Activated CD4-positive, alpha-beta T cell treated with anti-CD3 and anti-CD28 coated beads for 48 hours (primary cell): ENCODE measurements at places on chromosomes 5 and 9.

DNA sequence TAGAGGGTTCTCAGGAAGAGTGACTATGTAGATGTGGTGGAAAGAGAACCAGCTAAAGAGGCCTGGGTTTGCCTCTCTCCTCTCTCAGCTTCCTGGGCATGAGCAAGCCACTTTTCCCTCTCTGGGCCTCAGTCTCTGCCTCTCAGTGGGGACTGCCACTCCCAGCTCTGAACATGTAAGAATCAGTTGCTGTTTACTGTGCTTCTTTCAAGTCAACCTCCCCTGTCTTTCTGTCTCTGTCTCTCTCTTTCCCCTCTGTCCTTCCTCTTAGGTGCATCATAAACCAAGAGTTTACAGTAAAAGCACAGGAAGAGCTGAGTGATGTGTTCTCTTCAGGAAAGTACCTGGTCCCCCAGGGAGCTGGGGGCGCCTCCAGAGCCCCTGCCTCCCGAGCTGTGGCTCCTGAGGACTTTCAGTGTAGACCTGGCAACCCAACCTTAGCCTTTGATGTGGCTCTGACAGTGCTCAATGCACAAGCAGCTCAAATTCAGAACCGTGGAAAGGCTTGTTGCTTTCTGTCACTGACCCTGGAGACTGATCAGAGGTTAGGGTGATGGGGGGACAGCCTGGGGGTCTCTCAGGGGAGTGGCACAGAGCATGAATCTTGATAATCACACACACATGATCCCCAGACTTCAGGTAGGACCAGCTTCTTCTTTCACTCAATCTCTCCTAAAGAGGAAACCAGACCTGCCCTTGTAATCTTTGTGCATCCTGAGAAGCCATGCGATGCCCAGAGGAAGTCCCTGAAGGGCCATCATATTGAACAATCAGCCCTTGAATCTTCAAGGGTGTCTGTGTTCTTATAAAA is 59.4 kb upstream of the TNFSF8 start:
- peak; percentile 83 for DNase-seq

- DNase-seq = no peak
These were observed 403.4 kb downstream of the MAN2A1 start for GRCh38 chr5:110092955-110093785.

- no peak for DNase-seq
These were observed 107.6 kb upstream of the PITX1 start for GRCh38 chr5:135141303-135142268.

DNA sequence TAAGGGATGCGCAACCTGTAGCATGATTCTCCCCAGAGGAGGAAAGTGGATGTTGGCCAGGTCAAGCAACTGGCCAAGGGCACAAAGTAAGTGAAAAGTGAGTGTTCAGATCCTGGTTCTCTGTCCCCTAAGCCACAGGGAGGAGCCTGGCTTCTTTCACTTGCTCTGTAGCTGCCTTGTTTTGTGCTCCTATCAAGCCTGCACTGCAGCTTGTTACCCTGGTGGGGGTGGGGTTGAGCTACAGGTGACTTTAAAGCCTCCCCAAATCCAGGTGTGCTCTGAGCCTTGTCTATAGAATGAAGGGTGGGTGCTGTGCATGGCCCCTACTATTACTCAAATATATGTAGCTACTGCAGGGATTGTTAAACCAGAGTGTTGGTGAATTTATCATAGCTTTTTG is 32.9 kb downstream of the RALGPS1 start:
- peak; percentile 14 for DNase-seq

DNA sequence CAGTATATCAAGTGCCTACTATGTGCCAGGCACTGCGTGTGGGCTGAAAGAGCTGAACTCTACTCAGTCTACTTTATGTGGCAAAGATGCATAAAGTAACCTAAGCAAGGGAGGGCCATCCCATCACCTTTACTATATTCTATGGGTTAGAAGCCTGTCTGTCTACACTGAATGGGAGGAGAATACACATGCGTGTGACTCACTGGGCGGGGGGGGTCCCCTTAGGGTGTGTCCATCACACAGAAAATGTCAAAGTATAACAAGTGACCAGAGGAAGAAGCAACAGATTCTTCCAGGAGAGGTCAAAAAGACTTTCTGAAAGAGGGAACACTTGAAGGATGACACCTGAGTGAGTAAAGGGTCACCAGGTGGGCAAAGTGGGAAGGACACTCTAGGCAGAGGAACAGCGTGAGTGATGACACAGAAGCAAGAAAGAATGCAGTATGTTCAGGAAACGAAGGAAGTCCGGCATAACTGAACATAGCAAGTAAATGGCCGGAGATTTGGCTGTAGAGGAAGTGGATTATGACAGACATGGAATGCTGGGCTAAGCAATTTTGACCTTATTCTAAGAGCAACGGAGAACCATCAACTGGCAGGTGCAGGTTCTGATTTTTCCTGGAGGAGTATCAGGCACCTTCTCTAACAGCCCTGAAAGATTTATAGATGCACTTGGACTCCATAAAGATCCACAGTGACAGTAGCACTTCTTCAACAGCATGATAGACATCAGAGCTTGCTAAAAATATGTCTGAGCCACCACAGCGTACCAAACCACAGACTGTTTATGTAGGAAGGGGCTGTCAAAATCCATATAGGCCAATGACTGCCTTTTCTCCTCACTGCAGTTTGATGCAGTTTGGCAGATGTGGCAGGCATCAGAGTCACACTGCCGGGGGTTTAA is 8.0 kb upstream of the WHRN start:
- no peak for DNase-seq

- DNase-seq = peak; percentile 38
These were observed 10.7 kb upstream of the SLC22A4 start for GRCh38 chr5:132283423-132284043.

GRCh38 chr9:129665814-129666520 is 520 bp downstream of the PRRX2 start:
- DNase-seq = no peak

DNA sequence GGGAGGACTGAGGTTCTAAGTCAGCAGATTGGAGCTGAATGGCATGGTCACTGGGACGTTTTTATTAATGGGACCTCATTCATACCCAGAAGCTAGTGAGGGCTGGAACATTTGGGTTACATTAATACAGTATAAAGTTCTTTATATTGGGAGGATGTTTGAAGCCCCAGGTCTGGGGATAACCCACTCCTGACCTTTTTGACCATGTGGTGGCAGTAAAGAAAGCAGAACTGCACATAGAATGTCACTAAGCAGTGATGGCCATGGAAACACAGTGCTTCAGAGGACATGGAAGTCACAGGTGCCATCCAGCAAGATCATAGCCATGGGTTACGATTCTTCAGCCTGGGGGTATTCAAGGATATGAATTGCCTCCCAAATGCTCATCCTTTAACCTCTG is 176.0 kb downstream of the ATP10B start:
- DNase-seq = no peak

DNA sequence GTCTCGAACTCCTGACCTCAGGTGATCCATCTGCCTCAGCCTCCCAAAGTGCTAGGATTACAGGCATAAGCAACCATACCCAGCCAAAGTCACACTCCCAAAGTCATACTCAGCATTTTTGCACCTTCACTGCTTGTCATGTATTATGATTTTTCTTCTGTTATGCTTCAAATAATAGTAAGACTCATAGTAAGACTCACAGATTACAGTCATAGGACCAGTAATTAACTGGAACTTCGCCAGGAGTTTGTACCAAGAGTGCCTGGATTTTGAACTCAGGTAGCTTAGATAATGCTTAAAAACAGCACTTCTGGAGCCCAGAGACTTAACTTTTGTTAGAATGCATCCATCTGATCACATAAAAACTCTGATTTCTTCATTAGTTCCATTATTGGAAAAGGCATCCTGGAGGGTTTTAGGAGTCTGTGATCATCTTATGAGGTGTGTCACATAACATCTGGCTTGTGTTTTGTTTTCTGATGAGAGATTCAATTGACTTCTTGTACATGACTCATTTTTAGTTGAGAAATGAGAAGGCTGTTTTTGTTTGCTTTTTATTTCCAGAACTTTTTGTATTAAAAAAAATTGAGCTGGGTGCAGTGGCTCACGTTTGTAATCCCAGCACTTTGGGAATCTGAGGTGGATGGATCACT is 131.5 kb downstream of the ADAMTS19 start:
- no peak for DNase-seq

DNA sequence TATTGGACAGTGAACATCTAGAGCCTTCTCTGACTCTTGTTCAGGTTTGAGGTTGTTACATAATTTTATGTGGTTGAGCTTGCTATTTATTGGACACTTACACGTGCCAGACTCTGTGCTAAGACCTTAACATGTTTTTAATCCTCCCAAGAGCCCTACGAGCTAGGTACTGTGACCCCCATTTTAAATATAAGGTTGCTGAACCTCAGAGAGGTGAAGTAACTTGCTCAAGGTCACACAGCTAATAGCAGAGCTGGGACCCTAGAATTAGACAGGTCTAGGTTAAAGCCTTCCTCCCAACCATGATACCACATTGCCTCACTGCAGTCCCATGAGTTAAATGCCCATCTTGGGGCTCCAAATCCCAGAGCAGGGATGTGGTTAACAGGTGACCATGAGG is 135.7 kb upstream of the PITX1 start:
- DNase-seq = no peak

GRCh38 chr9:92506184-92506857 is 24.0 kb upstream of the ASPN start:
- no peak for DNase-seq

DNA sequence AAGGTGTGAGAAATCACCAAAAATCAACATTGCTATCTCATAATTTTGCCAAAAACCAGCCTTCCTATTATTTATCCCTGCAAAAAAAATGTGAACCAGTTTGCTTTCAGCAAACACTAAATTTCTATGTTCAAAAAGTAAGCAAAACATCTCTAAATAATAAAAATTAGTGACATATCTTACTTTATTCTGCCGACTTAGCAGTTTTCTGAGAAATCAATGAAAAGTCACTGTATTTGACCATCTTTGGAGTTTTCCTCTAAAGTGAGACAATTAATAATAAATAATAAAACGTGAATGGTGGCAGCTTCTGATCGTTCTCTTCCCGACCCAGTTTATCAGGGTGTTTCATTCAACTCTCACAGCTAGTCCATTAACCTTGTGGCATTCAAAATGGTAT is 158.6 kb upstream of the TARS1 start:
- DNase-seq = no peak

DNA sequence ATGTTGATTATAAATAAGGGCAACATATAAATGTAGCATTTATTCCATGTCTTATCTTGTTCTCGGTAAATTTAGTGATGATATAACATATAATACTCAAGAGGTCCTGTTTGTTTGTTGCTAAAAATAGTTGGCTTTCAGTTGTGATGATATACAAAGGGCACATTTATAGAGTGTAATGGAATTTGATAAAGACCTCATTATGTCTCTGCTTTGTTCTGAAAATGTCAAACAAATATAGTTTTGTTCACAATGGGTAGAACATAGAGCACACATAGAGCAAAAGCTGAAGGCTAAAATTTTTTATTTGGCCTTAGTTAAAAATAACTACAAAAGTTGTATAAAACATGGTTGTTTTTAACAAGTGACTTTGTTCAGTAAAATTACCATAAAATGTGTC is 477.1 kb upstream of the SMC2 start:
- DNase-seq = no peak

GRCh38 chr5:107470295-107470582 is 200.5 kb downstream of the EFNA5 start:
- no peak for DNase-seq

DNA sequence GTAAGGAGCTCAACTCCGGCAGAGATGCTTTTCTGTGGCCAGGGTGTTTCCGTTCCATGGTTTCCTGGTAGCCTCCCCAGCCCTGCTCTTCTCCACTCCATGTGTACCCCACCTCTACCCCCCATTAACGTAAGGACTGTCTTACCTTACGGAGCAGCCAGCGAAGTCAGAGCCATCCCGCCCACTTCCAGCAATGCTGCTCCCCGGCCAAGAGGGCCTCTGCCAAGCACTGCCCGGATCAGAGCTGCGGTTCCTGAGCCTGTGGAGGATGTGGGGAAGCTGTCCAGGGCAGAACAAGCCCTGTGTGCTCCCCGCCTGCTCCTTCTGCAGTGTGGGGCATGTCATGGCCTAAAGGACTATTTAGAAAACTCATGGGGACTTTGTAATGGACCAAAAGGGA is 261.2 kb downstream of the GADD45G start:
- DNase-seq = no peak

GRCh38 chr9:74711341-74711740 is 176.4 kb downstream of the TRPM6 start:
- DNase-seq = no peak

DNA sequence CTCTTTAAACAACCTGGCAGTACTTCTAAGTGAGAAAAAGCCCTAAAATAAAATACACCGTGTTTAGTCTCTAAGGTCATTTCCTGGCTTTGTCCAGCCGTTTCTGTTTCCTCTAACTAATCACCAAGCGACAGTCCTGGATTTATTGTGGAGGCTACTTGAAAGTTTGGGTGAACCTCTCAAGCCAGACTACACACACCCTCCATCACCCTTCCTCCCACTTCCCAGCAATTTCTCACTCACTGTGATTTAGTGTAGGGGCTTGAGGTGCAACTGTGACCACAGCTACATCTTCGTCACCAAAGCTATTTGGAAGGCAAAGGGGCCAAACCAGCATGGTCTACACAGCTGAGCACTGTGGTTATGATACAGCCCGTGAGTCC is 240.0 kb upstream of the SLC24A2 start:
- DNase-seq = no peak

DNA sequence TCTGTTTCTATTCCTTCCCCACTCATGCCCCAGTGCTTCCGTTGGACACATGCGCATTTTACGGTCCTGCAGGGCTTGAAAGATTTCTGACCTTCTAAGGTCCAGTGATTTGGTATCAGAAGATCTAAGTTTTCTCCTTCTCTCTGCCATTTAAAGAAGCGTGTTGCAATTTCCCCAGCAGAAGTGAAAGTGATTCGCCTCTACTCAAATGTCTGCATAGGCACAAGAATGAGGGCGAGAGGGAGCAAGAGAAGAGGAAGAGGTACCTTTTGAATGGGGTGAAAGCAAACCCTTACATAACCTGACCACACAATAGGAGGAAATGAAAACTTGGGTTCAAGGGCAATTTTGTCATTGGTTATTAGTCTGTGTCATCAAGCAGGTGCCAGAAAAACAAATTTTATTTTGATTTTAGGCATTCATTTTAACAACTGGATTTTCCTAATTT is 31.7 kb upstream of the NR3C1 start:
- DNase-seq = peak; percentile 35

DNA sequence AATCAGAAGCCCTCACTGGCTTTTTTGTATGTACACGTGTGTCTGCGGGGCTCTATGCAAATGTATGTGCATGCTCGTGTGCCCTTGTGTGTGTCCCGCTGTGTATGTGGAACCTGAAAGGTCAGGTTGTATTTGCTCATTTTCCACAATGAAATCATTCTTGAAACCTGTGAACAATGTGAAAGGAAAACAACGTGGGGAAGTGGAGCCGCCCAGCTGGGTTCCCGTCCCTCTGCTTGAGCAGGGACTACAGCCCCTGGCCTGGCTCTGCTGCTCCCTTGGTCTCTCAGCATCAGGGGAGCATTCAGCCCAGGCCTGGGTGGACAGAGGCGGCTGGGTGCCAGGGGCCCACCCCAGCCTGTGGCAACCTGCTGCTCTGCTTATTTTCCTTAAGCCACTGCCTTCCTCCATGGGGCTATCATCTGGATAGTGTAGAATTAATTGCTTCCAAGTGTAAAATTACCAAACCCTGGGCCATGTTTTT is 3.0 kb downstream of the ECSCR start:
- DNase-seq = peak; percentile 71

GRCh38 chr9:14320271-14321181 is 6.6 kb upstream of the NFIB start:
- DNase-seq = no peak

GRCh38 chr5:143428738-143429420 is 25.4 kb upstream of the NR3C1 start:
- DNase-seq = no peak

GRCh38 chr5:95134326-95134725 is 150.6 kb downstream of the MCTP1 start:
- no peak for DNase-seq

- DNase-seq = no peak
These were observed 75.1 kb downstream of the FGF18 start for GRCh38 chr5:171494452-171495121.
